NCI-H187 (cell line): ENCODE measurements at places on chromosomes 1 and 21.

DNA sequence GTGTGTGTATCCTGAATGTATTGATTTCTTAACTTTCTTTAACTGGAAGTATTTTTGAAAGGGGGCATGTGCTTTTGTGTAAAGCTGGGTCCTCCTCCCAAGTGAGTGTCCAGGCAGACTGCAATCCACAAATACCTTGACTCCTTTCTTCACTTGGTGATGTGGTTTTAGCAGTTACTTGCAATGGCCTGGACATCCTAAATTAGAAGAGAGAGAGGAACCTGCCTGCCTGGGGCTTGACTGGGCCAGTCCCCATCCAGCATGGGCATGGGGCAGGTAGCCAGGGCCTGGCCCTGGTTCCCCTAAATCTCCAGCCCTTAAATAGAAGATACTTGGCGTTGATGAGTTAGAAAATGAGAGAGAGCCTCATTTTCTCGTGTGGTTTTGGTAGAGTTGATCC is 159.7 kb downstream of the PGBD5 start:
- no peak for DNase-seq

GRCh38 chr1:230819976-230820375 is 48.3 kb downstream of the C1orf198 start:
- no peak for DNase-seq

GRCh38 chr1:30936541-30937171 is 28.1 kb upstream of the SDC3 start:
- no peak for DNase-seq

- no peak for DNase-seq
Measured at GRCh38 chr1:203536575-203536974, 42.6 kb downstream of the OPTC start.

- no peak for DNase-seq
Measured at GRCh38 chr1:221759436-221759835, 17.5 kb upstream of the DUSP10 start.

DNA sequence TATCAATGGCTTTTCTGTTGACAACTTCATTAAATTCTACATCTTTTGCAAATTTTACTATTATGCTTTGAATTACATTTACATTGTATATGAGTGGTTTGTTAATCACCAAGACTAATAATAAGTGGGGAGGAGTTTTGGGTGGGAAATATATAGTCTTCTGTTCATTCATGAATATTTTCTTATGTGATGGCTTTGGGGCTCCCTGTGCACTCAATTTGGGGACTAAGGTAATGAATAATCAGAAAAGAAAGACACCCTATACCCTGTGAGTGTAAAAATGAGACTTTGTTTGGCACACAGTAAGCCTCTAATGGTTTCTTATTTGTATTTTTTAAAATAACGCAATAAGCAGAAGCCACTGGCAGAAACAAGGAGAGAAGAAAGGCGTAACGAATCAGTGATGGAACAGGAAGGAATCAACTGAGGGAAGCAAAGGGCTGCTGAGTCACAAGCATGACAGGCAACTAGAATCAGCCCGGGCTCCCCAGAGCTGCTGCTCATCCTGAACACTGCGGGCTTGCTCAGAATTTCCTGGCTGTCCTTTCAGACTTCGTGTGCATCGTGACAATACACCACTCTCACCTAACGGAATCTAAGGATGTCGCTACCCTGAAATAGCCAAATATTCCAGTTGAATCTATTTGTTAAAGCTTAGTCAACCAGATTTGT is 20.8 kb upstream of the RGS2 start:
- no peak for DNase-seq

GRCh38 chr1:71049951-71050598 is 2.5 kb upstream of the PTGER3 start:
- DNase-seq: peak; percentile 37

GRCh38 chr1:201042779-201043461 is 19.4 kb upstream of the KIF21B start:
- DNase-seq: no peak

DNA sequence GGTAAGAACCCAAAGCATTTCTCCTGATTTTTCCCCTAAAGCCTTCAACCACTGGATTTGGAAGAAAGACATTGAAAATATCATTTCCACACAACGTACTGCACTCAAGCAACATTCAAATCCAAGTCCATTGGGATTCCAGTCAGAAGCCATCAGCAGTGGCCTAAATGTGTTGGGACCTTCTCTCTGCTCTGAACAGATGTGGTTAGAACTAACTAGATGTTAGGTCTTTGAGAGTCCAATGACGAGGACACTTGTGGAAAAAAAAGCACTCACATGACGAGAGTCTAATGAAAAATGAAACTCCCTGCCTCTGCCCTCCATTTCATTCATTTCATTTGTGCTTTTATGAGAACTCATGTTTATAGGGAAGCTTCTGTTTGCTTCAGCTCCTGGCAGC is 382.3 kb downstream of the SIPA1L2 start:
- no peak for DNase-seq

- DNase-seq: no peak
Measured at GRCh38 chr1:32350785-32351398, 11.4 kb downstream of the FAM229A start.

- DNase-seq: peak; percentile 35
Measured at GRCh38 chr1:26529655-26530409, at the start of gene RPS6KA1. Gene RPS6KA1 (plus strand): TSS chr1:26529761. CDS start chr1:26529921, 160 bp downstream.

DNA sequence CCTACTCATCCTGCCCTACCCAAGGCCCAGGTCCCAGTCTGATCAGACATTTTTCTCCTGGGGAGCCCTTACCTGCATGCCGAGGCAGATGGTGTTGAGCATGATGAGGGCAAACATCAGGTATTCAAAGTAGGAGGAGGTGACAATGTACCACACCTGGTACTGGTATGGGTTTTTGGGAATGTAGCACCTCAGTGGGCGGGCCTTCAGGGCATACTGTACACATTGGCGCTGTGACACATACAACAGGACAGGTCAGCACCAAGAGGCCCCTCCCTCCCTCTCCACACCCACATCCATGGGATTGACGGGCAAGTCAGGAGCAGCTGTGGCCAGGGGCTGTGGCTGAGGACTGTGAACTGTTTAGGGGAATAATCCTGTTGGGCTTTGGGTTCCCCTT is 37.1 kb upstream of the KIF21B start:
- DNase-seq: no peak

- no peak for DNase-seq
Measured at GRCh38 chr1:160429702-160430535, 29.6 kb downstream of the VANGL2 start.

- DNase-seq: no peak
Measured at GRCh38 chr1:42081475-42081874, 71.7 kb upstream of the GUCA2B start.

- no peak for DNase-seq
Measured at GRCh38 chr1:209624558-209625549, 27.4 kb downstream of the LAMB3 start.

GRCh38 chr1:162068301-162068700 is 1.2 kb upstream of the NOS1AP start:
- DNase-seq: no peak

- no peak for DNase-seq
Measured at GRCh38 chr1:246930830-246931548, 759 bp downstream of the AHCTF1 start.

- no peak for DNase-seq
Measured at GRCh38 chr1:43511394-43511793, 19.3 kb upstream of the PTPRF start.

GRCh38 chr1:182570611-182570970 is 18.5 kb downstream of the RNASEL start:
- DNase-seq: no peak

- no peak for DNase-seq
Measured at GRCh38 chr21:41119901-41120300, 48.1 kb upstream of the BACE2 start.

- DNase-seq: no peak
Measured at GRCh38 chr21:21216047-21216446, 217.8 kb downstream of the NCAM2 start.

GRCh38 chr1:99171184-99171813 is 93.0 kb upstream of the PLPPR4 start:
- DNase-seq: no peak

GRCh38 chr1:96882096-96882495 is 160.5 kb downstream of the PTBP2 start:
- no peak for DNase-seq

DNA sequence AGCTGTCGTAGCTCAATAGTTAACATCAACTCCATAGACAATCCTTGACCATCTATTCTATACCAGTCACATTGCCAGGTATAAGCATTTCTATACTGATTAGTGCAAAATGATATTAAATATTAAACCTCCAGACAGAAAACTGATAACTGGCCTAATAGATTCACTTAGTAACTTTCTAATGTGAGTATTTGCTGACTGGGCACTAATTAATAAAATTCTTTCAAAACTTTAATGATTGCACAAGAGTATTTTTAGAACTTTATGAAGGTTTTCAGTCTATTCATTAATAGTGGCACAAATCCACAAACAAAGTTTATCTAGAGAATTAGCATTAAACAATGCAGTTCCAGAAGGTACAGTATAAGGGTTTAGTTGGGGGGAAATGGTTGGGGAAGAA is 79.1 kb downstream of the TTLL7 start:
- no peak for DNase-seq

- DNase-seq: no peak
Measured at GRCh38 chr1:66175098-66175497, 358.9 kb upstream of the SGIP1 start.

DNA sequence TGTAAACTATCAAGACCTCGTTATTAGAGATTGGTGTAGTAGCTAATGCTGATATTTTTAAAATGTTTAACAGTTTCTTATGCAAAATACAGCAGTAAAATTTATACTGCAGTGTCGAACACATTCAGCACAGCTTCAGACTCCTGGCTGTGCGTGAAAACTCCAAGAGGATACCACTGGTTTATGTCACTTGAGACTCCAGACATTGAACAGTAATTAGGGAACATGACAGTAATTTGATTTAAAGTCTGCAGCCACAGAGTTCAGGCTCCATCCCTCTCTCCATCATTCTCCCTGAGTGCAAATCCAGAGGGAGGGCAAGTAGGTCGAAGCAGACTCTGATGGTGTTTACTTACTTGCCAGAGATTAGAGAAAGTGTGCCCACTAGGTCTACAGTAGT is 94.2 kb downstream of the AK5 start:
- no peak for DNase-seq

DNA sequence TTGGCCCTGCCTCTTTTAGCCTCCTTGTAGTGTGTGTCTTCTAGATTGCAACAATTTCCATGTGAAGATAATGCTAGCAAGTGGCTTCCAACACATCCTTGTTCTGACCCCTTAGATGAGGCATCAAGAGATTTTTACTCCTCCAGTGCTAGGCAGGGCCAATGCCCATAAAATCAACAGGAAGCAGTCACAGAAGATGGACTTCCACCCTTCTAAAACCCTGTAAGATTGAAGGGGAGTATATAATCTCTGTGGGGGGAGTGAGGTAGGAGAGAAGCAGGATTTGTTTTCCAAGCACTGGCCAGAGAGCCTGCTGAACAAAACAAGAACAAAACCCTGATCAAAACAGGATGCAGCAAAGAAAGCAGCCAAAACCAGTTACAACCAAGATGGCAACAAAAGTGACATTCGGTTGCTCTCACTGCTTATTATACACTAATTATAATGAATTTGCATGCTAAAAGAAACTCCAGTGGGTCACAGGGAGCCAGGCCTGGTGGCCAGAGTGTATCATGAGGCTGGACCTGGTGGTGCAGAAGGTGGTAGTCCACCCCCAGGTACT is 12.1 kb downstream of the GON4L start:
- DNase-seq: no peak

DNA sequence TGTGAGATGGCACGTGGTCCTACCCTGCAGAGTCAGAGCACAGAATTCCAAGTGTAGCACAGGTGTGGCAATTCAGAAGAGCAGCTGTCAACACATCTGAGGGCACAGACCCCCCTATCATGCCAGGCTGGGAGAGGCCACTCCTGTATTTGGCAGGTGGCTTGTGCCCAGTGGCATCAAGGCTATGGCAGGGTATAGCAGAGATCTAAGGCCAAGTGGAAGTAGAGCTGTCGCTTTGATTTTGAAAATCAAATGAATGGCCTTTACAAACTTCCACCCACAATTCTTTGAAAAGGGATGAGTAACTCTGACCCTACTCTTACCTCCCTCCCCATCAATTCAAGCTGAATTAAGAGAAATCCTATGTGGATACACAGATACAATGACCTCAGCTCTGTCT is 13.4 kb downstream of the C1orf116 start:
- no peak for DNase-seq

GRCh38 chr1:154870115-154870571 is at the start of gene KCNN3:
Gene KCNN3 (minus strand): TSS chr1:154870281. CDS start chr1:154869964, 317 bp downstream.
- DNase-seq: peak; percentile 100

DNA sequence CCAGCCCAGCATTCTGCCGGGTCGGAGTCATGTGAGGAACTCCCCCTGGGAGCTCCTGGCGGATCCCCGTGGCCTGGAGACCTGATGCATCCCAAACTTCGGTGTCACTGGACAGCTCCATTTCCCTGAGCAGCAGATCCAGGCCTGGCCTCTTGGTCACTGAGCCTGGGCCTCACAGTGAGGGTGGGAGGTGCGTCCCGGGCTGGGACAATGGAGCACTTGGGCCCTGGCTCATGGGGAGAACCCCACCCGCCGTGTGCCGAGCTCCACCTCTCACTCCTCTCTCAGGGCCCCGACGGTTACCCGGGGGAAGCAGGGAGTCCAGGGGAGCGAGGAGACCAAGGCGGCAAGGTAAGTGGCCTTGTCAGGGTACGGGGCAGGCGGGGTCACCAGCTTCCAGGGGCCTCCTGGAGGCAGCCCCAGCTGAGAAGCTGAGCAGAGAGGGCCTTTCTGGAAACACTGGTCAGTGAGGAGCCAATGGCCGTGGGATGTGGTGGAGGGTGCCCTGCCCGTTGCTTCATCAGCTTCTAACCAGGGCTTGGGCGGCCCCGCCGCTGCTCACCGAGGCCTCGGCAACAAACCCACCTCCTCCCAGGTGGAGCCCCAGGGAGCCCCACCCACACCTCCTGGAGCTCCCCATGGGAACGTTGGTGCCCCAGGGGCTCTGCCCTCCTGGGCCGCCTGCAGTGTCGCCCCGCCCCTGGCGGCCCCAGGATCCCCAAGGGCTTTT is 19.8 kb downstream of the COL6A2 start:
- no peak for DNase-seq

DNA sequence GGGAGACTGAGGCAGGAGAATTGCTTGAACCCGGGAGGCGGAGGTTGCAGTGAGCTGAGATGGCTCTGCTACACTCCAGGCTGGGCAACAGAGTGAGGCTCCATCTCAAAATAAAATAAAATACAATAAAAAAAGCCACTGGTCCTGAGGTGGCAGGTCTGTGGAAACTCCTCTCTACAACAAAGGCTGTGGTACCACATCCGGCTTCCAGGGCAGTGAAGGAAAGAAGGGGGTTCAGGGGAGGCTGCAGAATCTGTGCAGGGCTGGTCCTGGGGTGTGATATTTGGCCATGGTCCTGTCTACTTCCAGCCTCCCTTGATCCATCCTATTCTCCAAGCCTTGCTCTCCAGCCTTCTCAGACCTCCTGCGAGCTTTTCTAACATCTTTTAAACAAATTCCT is 731 bp upstream of the ZNF683 start:
- no peak for DNase-seq
